ENCODE measurements at places on chromosomes 7 and 10.

- peak; percentile 35 for DNase-seq
Measured at GRCh38 chr10:101062232-101063049, 652 bp downstream of the KAZALD1 start.

- DNase-seq = no peak
Measured at GRCh38 chr7:2233926-2234325, 1.2 kb upstream of the MAD1L1 start.

DNA sequence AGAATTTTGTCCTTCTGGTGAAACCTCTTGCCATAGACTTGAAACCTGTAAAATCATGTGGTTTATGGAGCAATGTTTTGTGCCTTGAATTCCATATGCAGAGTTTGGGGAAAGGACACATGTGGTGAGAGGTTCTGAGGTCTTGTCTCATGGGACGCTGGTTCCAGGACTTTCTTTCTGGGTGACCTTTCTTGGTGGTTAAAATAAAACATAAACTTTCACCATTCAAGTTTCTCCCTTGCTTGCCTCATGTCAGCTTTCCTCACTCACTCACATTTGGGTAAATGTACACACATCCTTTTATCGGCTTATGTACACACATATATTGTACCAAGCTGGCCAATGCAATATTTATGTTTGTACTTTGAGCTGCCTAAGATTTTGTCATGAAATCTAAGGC is 144.9 kb upstream of the CELF2 start:
- no peak for DNase-seq

GRCh38 chr10:6310977-6311376 is 108.2 kb downstream of the PFKFB3 start:
- no peak for DNase-seq

GRCh38 chr7:15086131-15086611 is 183.6 kb upstream of the DGKB start:
- DNase-seq = no peak

GRCh38 chr10:63798599-63799498 is 277.6 kb downstream of the REEP3 start:
- DNase-seq = no peak

DNA sequence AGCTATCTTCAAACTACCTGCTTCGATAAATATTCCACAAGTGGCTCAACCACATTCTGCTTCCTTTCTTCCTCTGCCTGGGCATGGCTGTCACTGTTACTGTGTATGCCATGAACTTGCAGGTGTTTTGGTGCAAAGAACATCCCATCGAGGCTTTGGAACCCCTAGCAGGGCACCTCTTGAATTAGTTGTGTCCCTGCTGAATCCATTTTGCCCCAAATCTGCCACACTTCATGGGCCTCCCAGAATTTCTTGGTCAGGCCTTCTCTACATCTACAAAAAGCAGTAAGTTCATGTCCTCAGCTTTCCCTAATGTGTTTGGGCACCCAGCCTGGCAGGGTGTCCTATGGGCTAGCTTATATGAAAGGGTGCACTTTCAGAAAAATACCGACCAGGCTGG is 53.6 kb downstream of the AKR1B1 start:
- no peak for DNase-seq

DNA sequence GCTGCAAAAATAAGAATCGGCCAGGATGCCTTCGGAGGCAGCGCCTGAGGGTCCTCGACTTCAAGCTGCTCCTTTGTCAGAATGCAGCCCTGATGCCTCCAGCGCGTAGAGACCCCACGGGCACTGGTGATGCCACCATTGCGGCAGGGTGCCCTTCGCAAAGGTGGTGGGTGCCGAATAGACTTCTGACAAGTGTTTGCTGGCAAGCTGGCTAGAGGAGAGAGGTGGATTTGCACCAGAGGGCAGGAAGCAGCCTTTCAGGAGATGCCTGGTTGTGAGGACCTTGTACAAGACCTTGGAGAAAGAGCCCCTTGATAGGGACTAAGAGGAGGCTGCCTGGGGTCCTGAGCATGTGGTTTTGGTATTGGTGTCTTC is 103.2 kb upstream of the PPIF start:
- DNase-seq = no peak

DNA sequence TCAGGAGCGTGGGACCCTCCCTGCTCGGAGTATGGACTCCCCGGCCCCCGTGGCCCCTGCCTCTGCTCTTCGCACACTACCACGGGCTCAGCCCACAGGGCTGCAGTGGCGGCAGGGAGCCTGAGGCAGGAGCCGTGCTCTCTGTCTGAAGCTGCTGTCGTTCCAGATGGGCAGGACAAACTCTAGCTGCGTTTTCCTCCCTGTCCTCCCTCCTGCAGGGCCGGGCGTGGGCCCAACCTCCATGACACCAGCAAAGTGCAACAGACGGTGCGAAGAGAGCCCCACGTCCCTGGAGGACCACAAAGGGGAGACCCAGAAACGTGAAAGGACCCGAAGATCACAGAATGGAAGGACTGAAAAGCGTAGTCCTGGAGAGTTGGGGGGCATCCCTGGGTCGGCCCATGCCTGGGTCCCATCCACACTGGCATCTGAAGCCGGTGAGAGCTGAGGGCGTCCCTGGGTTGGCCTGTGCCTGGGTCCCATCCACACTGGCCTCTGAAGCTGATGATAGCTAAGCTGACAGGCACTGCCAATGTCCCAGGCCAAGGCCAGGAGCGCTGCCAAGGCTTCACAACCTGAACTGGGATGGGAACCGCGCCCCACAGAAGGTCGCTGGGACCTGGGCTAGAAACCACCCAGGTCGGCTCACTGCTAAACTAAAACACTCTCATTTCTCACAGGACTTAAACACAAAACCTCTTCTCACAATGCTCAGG is 267.0 kb downstream of the MAD1L1 start:
- no peak for DNase-seq

- DNase-seq = no peak
Measured at GRCh38 chr10:23197416-23197861, 5.3 kb downstream of the PTF1A start.

GRCh38 chr10:109701633-109702215 is 221.6 kb downstream of the XPNPEP1 start:
- DNase-seq = no peak

- no peak for DNase-seq
Measured at GRCh38 chr7:16695621-16696237, 49.7 kb downstream of the BZW2 start.

DNA sequence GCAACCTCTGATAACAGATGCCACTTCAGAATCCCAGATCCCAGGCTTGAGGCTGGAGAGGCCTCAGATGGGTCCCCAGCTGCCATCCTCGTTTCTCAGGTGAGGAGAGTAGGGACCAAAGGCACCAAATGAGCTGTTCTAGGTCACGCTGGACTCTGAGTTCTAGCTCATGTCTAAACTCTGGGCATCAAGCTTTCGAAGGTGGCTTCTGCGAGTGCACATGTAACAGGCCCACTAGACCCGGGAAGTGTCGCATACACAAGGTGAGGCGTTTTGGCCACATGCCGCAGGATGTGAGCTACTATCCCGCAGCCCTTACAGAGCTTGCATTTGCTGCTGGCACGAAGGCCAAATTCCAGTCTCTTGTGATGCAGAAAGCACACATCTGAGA is 355.1 kb upstream of the SHH start:
- DNase-seq = no peak

GRCh38 chr7:39882148-39882784 is 67.8 kb upstream of the CDK13 start:
- no peak for DNase-seq

DNA sequence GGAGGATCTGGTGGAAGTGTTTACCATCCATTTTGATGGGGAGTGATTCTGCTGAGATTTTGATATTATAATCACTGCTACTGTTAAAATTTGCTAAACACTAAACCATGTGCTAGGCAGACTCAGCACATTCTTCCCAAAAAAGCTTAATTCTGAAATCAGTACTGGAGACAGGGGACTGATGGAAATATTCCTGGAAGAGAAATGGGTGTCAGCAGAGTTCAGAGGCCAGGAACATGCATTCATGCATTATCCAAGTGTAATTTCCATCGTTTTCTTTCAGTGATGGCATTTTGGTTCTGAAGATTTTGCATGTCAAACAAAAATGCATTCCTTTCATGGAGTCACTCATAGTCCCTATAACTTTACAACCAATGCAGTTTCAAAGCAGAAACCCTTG is 79.0 kb downstream of the CDCA7L start:
- DNase-seq = no peak

- no peak for DNase-seq
Measured at GRCh38 chr10:130372222-130372621, 236.0 kb downstream of the GLRX3 start.

- DNase-seq = no peak
Measured at GRCh38 chr10:71244431-71245419, 32.4 kb downstream of the UNC5B start.

DNA sequence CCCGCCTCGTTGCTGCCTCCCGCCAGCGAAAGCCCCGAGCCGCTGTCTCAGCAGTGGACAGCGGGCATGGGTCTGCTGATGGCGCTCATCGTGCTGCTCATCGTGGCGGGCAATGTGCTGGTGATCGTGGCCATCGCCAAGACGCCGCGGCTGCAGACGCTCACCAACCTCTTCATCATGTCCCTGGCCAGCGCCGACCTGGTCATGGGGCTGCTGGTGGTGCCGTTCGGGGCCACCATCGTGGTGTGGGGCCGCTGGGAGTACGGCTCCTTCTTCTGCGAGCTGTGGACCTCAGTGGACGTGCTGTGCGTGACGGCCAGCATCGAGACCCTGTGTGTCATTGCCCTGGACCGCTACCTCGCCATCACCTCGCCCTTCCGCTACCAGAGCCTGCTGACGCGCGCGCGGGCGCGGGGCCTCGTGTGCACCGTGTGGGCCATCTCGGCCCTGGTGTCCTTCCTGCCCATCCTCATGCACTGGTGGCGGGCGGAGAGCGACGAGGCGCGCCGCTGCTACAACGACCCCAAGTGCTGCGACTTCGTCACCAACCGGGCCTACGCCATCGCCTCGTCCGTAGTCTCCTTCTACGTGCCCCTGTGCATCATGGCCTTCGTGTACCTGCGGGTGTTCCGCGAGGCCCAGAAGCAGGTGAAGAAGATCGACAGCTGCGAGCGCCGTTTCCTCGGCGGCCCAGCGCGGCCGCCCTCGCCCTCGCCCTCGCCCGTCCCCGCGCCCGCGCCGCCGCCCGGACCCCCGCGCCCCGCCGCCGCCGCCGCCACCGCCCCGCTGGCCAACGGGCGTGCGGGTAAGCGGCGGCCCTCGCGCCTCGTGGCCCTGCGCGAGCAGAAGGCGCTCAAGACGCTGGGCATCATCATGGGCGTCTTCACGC is 825 bp downstream of the ADRB1 start:
- no peak for DNase-seq

- DNase-seq = no peak
Measured at GRCh38 chr7:33774762-33775523, 130.4 kb upstream of the BMPER start.

DNA sequence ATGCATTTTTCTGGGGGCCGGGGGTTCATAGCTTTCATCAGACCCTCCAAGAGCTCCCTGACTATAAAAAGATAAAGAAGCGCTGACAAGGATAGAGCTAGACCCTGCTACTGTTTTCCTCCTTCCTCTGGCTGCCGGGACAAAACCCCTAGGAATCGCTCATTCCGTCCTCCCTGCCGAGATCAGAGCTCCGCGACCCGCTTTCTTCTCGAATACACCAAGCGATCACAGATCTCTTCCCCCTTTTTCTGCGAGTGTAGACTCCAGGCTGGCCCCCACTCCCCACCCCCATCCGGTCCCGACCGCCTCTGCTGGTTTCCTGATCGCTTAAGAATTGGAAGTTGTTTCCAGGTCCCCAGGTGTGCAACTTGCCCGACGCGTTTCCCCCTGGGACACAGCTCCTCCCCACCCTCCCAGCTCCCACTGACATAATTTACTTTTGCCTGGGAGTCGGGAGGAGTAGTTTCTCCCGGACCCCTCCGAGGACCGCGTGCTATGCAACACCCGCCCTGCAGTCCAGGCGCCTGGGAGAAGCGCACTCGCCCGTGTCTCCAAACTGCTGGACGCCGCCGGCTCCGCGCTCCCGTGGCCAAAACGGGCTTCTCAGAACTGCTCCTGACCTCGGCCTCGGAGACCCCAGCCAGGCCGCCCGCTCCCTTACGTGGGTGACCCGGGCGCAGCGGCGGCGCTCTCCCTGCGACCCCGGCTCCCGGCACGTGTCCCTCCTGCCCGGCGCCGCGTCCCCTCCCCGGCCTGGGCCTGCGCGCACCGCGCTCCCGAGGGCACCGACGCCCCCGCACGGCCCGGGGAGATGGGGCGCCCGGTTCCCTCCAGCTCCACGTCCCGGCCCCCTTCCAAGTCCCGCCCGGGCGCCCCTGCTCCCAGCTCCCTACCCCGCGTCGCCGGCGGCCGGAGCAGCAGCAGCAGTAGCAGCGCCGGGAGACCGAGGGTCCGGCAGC is 552 bp downstream of the IL15RA start:
- DNase-seq = peak; percentile 58

- DNase-seq = no peak
Measured at GRCh38 chr7:131610007-131610406, 53.6 kb upstream of the PODXL start.

GRCh38 chr7:121623130-121623872 is 227.2 kb upstream of the FAM3C start:
- no peak for DNase-seq

- no peak for DNase-seq
Measured at GRCh38 chr7:106840342-106840741, 24.7 kb upstream of the PIK3CG start.

GRCh38 chr7:35277359-35277758 is 23.5 kb upstream of the TBX20 start:
- DNase-seq = no peak

DNA sequence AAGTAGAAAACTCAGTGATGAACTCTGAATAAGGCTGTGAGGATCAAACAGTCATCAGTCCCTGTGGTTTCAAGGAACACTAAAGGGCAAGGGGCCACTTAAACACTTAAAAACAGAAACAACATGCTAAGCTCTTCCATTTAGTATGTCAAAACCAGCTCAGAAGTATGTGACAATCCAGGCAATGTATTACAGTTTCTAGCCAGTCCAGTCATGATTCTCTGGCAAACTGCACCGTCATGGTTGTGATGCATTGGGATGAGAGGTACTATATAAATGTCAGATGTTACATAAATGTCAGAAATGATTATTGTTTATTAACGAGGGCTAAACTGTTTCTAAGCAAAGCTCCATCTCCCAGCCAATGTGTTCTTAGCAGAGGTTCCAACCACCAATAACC is 4.7 kb upstream of the CREB5 start:
- DNase-seq = no peak

- DNase-seq = no peak
Measured at GRCh38 chr7:122622682-122623081, 76.2 kb downstream of the RNF133 start.

GRCh38 chr10:6574664-6575176 is 5.4 kb downstream of the PRKCQ start:
- DNase-seq = no peak

GRCh38 chr7:128017460-128017859 is 13.8 kb downstream of the LRRC4 start:
- DNase-seq = no peak
